HEK293T (cell line): ENCODE measurements at places on chromosomes 5 and 9.

DNA sequence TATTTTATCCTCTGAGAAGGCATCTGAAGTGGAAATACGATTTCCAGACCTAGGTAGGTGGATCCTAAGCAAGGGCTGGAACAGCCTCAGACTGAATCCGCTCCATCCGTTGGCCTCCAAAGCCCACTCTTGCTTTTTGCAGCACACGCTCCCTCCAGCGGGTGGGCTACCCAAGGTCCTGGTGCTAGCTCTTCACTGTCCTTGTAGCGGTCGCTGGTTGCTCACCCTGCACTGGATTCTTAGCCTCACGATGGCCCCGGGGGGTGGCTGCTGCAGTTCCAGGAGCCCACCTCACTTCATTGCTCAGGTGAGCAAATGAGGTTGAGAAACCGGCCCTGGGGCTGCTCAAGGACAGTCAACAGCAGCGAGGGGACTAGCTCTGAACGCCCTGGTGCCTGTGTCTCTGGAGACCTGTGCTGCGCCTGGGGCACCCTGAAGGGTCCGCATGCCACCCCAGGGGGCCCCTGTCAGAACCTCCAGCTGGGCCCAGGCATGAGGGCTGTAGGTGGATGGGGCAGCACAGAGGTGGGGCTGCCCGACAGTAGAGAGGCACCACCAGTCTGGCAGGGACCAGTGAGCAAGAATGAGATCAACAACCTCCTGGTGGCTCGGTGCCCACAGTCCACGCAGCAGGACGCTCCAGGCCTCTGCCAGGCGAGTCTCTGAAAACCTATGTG is 4.3 kb downstream of the MGAT4B start:
- DNase-seq = no peak

- no peak for DNase-seq
Measured at GRCh38 chr9:74948937-74949336, 3.8 kb downstream of the C9orf40 start.

GRCh38 chr5:53997736-53998627 is 312.4 kb downstream of the ARL15 start:
- DNase-seq = no peak

- DNase-seq = no peak
Measured at GRCh38 chr9:122007837-122008236, 85.3 kb downstream of the TTLL11 start.

DNA sequence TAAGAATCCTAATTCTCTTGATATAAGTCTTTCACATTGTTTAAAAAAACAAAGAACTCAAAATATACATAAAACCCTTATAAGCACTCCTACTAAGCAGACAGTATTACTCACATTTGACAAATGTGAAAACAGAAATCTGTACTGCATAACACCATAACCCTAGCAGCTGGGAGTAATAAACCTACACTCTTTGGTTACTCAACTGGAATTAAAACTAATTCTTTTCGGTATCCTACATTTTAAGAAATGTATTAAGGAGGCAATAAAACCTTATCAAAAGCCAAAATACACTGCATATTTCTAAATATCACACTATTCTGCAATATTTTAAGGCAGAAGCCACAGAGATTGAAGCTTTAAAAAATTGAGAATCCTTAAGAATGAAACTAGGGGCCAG is 6.8 kb downstream of the AUH start:
- DNase-seq = no peak
